ENCODE measurements at places on chromosomes 2 and 18.

GRCh38 chr18:22560275-22560610 lies 142.5 kb upstream of the CTAGE1 start:
- no peak for DNase-seq

DNA sequence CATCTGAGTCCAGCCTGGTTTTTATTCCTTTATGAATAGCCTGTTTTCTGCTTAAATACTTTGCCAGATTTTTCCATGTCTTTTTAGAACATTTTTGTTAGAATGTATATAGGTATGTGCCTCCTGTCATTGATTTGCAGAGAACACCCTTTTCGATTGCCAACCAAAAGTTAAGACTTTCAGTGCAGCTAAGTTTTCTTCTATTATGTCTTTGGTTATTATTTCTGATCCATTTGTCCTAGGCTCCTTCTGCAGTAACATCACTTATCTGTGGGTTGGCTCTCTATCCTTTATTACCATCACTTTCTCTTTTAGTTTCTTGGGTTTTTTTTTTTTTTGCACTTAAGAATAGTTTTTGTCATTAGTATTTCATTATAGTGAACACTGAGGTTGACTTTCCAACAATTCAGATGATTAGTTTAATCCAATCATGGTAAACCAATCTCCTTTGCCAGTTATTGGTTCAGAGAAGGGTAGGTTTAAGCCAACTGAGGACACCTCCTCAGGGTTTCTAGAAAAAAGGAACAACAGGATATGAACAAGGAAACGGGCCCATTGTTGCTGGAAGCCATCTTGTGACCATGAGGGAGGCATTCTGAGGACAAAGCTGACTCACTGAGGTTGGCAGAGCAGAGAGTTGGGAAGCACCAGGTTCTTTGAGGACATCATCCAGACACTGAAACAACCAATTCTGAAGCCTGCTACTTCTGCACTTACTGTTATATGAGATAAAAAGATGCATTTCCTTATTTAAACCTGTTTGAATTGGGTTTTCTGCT lies 37.9 kb upstream of the GBX2 start:
- no peak for DNase-seq

DNA sequence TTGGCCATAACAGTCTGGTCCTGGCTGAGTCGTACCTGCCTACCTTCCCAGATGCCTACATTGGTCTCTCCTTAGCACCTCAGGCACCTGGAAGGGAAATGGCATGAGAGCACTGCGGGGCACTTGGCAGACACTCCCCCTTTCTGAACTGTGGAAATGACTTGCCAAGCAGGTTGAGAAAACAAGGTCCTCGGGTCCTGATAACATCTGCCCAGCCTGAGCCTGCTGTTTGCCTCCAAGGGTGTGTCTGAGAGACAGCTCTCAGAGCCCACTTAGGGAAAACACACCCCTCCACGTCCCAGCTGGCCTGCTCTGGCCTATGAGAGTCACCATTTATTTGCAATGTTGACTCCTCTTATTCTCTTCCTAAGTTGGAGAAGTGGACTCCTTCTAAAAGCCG lies 10.5 kb downstream of the FAM110C start:
- DNase-seq, result no peak

DNA sequence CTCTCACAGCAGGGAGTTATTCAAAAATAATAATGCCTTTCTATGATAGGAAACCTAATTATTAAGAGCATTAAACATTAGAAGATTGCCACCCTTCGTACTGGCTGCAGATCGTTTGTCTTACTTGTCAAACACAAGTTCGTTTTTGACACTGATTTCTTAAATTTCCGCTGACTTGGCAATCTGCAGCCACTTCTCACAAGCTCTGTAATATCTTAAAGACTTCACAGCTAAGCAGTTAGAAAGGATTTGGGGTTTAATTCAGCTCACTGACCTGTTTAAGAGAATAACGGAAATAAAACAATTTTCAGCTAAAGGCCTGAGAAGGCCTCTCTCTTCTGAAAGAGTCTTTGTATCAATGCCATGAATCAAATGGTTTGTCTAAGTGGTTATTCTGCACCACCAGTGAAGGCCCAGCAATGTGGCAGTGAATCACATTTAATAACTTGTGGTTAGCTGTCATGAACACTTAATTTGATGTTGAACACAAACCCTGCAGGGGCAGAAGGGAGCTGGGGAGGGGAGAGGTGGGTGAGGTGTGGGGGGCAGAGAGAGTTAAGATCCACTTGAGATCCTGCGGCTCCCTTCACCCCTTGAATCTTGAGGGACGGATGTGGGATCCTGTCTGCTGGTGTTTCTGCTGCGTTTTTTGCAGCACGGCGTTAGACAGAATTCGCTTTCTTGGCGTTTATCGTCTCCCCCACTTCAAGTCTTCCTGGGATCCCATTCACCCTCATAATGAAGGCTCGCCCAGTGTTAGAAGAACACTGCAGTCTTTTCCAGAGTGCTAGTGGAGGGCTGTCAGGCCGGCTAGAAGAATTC lies 145.4 kb upstream of the SATB2 start:
- no peak for DNase-seq

GRCh38 chr2:142223309-142223708 lies 92.5 kb upstream of the LRP1B start:
- no peak for DNase-seq

Measured in effector CD4-positive, alpha-beta T cell (primary cell).